ENCODE measurements at places on chromosomes 4 and X. TPM values are rescaled to one million over a fixed set of nuclear protein-coding genes. Genes with fewer than 3 reads are reported as not detected.

MAGEB1 gene
- not detected for total RNA-seq

TRMT2B gene
- total RNA-seq, result 16.1 TPM

NEK1 gene
- total RNA-seq, result 24.0 TPM

TBC1D9 gene
- 21.2 TPM for total RNA-seq

HS6ST2 gene
- not detected for total RNA-seq

AWAT2 gene
- total RNA-seq, result not detected

TRIML2 gene
- total RNA-seq, result not detected

- DNase-seq, result no peak
These were observed 101.1 kb upstream of the CYLC1 start for GRCh38 chrX:83759872-83760271.

DNA sequence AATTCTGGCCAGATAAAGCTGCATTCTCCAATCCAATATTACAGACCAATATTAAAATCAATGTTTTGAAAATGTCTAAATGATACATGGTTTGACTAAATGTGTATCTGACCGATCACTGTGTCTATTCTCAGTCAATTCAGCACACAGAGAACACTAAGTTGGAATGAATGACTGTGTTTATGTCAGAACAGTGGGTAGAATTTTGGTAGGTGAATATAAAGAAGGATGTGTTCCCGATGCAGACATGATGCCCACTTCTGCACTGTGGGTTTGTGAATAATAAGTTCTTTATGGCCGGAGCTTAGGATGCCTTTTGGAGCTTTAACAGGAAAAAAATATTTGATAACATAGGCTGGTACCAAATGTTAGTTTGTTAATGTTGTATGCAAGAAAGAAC lies 113.2 kb upstream of the GIMD1 start:
- no peak for DNase-seq

- no peak for DNase-seq
These were observed 192.8 kb downstream of the BCOR start for GRCh38 chrX:39904816-39905537.

DNA sequence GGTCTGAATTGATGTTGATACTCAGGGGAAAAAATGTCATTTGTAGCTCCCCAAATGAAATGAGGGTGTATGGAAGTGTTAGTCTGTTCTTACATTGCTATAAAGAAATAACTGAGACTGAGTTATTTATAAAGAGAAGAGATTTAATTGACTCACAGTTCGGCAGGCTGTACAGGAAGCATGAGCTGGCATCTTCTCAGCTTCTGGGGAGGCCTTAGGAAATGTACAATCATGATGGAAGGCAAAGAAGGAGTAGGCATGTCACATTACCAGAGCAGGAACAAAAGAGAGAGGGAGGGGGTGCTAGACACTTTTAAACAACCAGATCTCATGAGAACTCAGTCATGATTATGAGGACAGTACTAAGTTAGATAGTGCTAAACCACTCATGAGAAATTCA lies 1199.9 kb upstream of the DIAPH2 start:
- DNase-seq, result no peak

GRCh38 chr4:87030755-87031441 lies 96.1 kb downstream of the AFF1 start:
- no peak for DNase-seq

GRCh38 chr4:48623182-48623780 lies 133.2 kb downstream of the ZAR1 start:
- DNase-seq, result no peak

DNA sequence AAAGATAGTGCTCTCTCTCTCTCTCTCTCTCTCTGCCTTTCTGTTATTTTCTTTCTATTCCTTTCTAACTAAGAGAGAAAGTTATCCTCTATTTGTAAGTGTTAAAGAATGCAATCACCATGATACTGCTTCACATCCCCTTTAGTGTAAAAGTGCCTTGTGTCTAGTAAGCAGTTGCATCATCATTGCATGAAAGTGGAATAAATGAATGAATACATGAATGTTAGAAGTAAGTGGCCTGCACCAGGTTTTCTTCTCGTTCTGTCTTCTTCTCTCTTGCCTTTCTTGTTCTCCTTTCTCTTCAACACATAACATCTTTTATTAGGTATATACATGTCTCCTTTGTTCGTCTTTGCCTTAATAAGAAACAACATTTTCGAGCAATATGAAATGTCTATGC lies 35.2 kb downstream of the TRIM2 start:
- DNase-seq, result no peak

GRCh38 chr4:184163813-184164212 lies 53.9 kb downstream of the ENPP6 start:
- no peak for DNase-seq

DNA sequence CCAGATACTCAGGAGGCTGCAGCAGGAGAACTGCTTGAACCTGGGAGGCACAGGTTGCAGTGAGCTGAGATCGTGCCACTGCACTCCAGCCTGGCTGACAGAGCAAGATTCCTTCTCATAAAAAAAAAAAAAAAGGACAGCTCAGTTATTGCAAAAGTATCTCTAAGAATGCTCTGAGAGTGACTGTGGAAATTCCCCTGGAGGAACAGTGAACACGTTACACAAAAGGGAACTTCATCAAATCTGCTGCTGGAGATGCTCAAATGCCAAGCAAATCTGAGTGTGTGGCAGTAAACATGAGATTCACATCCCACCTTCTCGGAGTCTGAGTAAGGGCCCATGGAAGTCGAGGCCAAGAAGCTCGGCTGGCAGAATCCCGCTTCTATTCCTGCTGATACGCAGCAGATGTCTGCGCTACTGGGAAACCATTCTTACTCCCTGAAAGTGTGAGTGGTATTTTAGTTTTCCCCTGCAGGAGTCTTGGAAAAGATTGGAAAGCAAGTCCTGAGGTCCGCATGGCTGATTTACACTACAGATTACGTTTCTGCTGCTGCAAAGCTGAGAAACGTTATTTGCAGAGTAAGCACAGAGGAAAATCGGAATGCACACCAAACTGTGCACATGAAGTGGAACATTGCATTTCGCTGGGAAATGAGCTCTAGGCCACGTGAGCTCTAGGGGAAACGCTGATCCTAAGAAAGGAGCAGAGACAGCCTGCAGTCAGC lies 162.9 kb downstream of the NSUN7 start:
- no peak for DNase-seq

DNA sequence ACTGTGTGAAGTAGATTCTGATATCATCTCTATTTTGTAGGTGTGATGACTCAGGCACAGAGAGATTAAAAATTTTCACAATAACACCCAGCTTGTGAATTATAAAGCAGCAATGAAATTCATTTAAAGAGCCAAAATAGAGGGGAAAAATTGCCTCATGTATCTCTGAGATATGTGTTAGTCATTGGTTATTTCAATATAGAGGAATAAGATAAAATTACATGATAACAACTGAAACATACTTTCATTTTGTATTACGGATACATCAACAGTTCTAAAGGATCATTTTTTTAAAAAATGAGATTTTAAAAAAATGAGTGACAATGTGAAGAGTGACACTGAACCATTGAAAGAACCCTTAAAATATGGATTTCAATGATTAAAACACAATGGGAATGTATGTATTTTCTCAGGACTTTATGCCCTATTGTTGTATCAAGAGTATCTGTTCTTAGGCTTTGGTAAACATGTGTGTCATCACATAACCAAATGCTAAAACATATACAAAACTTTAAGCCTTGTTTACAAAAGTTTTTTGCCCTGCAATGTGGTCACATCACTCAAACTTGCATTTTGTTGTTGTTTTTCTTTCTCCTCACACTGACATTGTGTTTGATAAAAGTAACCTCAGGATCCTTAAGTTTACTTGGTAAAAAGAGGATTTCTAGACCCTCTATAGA lies 221.3 kb downstream of the ANTXR2 start:
- DNase-seq, result no peak

GRCh38 chr4:30770049-30770549 lies 49.9 kb downstream of the PCDH7 start:
- DNase-seq, result no peak

DNA sequence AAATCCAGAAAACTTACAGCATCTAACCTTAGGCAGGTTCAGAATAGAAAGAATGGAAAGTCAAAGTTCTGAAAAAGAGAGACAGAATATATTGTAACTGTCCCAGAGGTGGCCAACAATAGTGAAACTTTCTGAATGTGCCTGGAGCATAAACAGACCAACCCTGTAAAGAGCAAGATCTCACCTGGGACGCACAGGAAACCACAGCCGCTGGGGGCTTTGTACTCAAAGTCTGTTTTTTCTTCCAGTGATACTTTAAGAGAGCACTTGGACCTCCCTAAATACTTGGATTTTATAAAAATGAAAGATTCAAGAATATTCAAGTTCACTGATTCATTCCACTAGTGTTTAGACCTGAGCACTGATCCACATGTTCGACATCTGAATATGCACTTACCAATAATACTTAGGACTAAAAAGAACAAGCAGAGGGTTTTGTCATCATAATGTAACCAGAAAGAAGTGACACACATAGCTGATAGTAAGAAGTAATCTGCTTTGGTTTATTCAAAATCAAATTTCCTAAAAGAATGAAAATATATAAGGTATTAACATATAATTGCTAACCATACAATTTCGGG lies 35.3 kb downstream of the ARAP2 start:
- DNase-seq, result no peak

- no peak for DNase-seq
These were observed 738.2 kb downstream of the ARAP2 start for GRCh38 chr4:35506161-35506560.

DNA sequence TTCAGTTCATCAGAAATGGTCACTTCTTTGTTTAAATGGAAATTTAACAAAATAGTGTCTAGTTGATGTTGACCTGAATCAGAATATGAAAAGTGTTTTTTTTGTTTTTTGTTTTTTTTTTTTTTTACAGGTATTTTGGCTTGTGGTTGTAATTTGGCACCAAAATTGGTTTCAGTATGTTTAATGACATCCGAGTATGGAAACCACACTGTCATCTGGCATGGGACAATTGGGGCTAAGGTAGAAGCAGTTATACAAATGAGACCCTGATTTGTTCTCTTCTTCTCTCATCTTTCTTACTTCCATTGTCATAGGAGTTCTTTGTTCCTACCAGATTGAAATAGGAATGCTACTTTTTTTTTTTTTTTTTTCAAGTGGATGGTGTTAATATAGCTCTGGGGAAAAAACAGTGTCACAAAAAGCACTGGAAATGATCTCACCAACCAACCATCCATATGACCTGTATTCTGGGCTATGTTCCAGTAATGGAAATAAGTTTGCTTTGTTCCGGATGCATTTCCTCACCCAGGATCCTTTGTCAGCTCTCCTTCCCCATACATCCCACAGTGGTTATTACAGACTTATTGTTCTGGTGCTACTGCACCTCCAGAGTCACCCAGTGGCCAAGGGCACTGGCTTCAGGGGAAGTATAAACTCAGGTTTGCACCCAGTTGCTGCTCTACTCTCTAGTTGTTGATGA lies 95.8 kb downstream of the ATXN3L start:
- DNase-seq, result no peak

- DNase-seq, result no peak
These were observed 121.6 kb upstream of the IGFBP7 start for GRCh38 chr4:57231781-57232180.

DNA sequence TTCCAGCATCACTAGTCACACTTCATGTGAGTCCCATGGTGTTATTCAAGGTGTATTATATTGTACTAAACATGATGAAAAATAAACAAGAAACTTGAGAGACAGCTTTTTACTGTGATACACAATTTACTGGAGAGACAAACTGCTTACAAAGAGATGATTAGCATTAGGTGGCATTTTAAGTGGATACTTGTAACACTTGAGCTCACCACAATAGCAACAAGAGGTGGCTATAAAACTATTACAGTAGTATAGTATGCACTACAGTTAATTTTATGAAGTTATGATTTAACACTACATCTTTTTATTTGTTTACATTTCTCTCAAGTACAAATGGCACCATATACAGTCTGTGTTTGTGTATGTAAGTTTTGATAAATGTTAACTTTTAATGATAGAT lies 246.6 kb downstream of the PARM1 start:
- DNase-seq, result no peak

DNA sequence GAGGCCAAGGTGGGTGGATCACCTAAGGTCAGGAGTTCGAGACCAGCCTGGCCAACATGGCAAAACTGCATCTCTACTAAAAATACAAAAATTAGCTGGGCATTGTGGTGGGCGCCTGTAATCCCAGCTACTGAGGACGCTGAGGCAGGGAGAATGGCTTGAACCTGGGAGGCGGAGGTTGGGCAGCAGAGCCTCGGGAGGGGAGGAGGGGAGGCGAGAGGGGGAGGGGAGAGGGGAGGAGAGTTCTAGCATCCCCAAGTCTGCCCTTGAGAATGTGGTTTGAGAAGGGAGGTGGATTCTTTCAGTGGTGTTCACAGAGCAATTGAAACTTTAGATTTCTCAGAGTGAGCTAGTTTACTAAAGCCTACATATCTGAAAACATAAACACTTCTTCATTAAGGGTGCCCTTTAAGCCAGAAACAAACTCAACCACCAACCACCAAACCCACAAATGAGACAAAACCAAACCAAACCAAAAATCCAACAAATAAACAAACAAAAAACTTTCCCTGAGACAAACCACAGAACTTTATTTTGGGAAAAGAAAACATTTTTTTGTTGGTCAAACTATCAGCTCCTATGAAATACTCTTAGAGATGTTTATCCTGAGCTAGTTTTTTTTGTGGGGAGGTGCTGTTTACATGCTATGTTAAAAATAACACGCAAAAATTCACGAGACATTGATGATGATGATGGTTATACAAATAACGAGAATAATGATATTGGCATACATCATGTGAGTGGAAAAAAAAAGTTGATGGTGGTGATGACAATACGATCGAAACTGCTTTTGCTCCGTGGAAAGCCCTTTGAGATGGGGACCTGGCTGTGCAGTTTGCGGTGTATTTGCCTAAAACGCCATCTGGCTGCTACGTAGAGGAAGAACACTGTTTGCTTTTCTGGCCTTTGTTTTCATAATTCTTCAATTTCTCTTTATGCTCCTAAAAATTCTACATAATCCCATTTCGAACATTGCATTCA lies 98.2 kb upstream of the PRKX start:
- DNase-seq, result no peak

DNA sequence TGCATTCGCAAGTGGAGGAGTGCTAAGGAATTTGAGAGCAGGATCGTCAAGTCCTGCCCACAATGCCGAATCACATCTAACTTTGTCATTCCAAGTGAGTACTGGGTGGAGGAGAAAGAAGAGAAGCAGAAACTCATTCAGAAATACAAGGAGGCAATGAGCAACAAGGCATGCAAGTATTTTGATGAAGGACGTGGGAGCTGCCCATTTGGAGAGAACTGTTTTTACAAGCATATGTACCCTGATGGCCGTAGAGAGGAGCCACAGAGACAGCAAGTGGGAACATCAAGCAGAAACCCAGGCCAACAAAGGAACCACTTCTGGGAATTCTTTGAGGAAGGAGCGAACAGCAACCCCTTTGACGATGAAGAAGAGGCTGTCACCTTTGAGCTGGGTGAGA lies 100.2 kb upstream of the MED14 start:
- DNase-seq, result no peak

GRCh38 chr4:30950737-30951136 lies 230.6 kb downstream of the PCDH7 start:
- no peak for DNase-seq

DNA sequence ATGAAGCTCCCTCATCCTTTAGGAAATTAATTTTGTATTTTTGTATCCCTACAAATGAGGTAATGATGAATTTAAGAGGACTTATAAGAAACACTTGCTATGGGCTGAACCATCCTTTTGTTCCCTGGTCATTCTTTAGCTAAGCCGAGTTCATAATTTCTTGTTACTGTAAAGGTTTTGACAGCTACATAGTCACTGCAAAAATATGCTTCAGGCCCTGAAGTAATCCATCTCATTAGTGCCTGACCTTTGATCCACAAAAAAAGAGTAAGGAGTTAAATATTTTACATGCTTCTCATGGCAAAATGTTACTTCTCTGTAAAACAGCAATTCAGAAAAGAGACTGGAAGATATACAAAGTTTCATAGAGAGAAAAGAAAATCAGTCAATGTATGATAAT lies 290.6 kb upstream of the SLIT2 start:
- no peak for DNase-seq

GRCh38 chr4:10582059-10582686 lies 102.4 kb downstream of the CLNK start:
- no peak for DNase-seq
